M059J (cell line): ENCODE measurements at places on chromosomes 12 and 14. TPM values are rescaled to one million over a fixed set of nuclear protein-coding genes. Genes with fewer than 3 reads are reported as not detected.

Gene CD163L1
- 5.8 and 9.7 TPM in 2 replicates for total RNA-seq

Gene SUSD6
- total RNA-seq: 7.2 and 8.6 TPM in 2 replicates

Gene ABCC9
- 0.07 TPM in 1 of 2 replicates, not detected in the other for total RNA-seq

Gene PRH2
- not detected in 2 replicates for total RNA-seq

Gene SLC4A8
- total RNA-seq: 2.5 and 12.3 TPM in 2 replicates

Gene INSM2
- not detected in 2 replicates for total RNA-seq

Gene SLC35E3
- 3.4 and 9.1 TPM in 2 replicates for total RNA-seq

Gene KLRF1
- total RNA-seq: 0.69 and 0.98 TPM in 2 replicates

Gene RBP5
- not detected in 2 replicates for total RNA-seq
